Dermis blood vessel endothelial cell (primary cell): ENCODE measurements at places on chromosomes 3 and 15. TPM values are rescaled to one million over a fixed set of nuclear protein-coding genes. Genes with fewer than 3 reads are reported as not detected.

The SEMA3F gene
- 44.6 and 79.4 TPM in 2 replicates for total RNA-seq

The SAXO2 gene
- 0.05 and 0.17 TPM in 2 replicates for total RNA-seq

The WDR93 gene
- total RNA-seq = not detected in 2 replicates

The SLC9C1 gene
- 0.14 and 0.85 TPM in 2 replicates for total RNA-seq

The CSPG4 gene
- total RNA-seq = 0.19 and 0.68 TPM in 2 replicates

The ITPR1 gene
- total RNA-seq = 47.5 and 59.7 TPM in 2 replicates

The FSD2 gene
- total RNA-seq = not detected in 2 replicates

The MASP1 gene
- total RNA-seq = 0.68 and 2.3 TPM in 2 replicates

The CCDC66 gene
- total RNA-seq = 13.4 and 22.6 TPM in 2 replicates

The GHSR gene
- not detected in 2 replicates for total RNA-seq

The FAM3D gene
- total RNA-seq = 0.51 TPM in 1 of 2 replicates, not detected in the other

The MYO5A gene
- total RNA-seq = 59.9 and 115 TPM in 2 replicates

The BRK1 gene
- total RNA-seq = 117 and 148 TPM in 2 replicates

The PPM1L gene
- total RNA-seq = 1.0 and 2.1 TPM in 2 replicates

The DMXL2 gene
- 12.6 and 16.8 TPM in 2 replicates for total RNA-seq

The EFCC1 gene
- 5.9 and 12.1 TPM in 2 replicates for total RNA-seq

The LRRC2 gene
- under 0.01 and 0.09 TPM in 2 replicates for total RNA-seq

The FBXL2 gene
- 23.1 and 25.4 TPM in 2 replicates for total RNA-seq
